Activated gamma-delta T cell (primary cell): ENCODE measurements at places on chromosomes 2 and 18.

- DNase-seq: no peak
These were observed 17.4 kb downstream of the KIF3C start for GRCh38 chr2:25964891-25965290.

- DNase-seq: no peak
These were observed 308.9 kb downstream of the PDE11A start for GRCh38 chr2:177763531-177764265.

DNA sequence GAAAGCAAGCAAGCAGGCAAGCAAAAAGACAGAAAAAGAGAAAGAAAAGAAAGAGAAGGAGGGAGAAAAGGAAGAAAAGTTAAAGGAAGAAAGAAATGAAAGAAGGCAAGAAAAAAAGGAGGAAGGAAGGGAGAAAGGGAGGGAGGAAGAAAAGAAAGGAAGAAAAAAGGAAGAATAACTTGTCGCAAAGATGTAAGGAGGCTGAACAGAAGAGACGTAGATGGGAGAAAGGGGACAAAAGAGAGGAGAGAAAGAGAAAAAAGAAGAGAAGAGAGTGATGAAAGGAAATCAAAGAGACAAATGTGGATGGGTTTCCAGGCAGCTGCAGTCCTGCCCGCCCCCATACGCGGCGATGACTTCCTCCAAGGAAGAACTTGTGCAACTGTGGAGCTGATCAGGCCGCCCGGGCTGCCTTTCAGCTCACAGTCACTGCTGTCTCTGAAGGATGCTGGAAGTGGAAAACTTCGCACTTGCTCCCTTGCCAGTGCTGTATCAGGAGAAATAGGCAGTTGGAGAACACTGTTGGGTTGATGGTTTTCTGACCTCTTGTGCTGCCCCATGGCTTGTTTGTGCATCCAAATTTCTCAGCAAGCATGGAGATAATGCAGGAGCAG, 52.9 kb downstream of the TRIB2 start:
- no peak for DNase-seq

DNA sequence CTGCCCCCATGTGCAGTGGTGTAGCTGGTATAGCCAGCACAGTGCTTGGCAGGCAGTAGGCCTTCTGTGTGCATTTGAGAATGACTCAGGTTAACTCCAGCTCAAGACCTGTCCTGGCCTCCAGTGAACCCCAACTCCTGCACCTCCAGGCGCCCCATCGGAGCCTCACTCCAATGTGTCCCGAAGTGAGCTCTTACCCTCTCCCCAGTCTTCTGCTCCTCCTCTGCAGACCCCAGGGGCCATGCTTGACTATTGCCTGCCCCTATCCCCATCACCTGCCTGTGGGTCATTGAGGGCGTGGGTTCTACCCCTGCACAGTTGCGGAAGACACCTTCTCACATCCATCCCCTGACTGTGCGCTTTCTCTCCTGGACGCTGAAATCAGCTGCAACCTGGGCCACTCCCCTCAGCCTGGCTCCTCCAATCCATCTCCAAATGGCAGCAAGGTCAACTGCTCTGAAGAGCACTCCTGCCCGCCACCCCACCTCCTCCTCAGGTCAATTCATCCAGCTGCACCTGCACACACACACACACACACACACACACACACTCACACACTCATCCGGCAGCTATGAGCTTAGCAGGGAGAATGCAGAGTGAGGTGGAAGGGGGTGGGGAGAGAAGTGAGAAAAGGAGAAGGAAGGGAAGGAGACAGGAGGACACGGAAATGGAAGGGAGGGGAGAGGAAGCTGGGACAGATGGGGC, 130.3 kb upstream of the GLI2 start:
- no peak for DNase-seq

- no peak for DNase-seq
These were observed 168.5 kb upstream of the NOSTRIN start for GRCh38 chr2:168633895-168634294.

DNA sequence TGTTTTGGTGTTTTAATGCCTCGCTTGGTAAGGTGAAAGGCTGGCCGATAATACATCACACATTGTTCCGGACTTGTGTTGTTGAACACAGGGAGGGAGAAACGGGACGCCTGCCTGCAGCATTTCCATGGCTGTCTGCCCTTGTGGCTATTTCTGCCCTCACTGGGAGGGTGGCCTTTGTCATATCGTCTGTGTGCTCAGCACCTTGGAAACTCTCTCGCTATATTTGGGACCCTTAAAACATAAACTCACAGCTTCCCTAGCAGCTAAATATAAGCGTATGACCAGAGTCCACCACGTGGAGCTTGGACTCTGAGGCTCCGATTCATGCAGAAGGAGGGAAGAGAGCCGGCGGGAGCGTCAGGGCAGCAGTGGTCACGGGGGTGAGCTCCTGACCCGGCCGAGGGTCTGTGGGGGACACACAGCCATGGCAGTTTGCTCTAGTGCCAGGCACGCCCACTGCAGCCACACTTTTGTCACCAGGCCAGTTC, 111.7 kb downstream of the SH3BP4 start:
- DNase-seq: no peak

DNA sequence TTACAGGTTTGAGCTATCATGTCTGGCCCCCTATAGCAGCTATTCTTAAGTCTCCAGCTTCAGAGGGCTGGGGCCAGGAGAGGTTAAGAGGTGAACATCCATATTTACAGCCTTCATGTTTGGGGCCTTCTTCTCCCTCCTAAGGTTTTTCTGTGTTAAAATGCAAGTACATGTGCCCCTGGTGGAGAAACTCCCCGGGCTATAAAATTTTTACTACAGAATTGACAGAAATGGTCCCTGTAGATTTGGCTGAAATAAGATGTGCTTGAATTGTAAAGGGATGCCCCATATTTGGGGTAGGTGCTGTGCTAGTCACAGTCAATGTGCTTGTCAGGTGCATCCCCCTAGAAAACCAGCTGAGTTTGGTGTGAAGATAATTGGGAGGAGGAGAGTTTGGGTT, 263.3 kb upstream of the CXCR4 start:
- no peak for DNase-seq

DNA sequence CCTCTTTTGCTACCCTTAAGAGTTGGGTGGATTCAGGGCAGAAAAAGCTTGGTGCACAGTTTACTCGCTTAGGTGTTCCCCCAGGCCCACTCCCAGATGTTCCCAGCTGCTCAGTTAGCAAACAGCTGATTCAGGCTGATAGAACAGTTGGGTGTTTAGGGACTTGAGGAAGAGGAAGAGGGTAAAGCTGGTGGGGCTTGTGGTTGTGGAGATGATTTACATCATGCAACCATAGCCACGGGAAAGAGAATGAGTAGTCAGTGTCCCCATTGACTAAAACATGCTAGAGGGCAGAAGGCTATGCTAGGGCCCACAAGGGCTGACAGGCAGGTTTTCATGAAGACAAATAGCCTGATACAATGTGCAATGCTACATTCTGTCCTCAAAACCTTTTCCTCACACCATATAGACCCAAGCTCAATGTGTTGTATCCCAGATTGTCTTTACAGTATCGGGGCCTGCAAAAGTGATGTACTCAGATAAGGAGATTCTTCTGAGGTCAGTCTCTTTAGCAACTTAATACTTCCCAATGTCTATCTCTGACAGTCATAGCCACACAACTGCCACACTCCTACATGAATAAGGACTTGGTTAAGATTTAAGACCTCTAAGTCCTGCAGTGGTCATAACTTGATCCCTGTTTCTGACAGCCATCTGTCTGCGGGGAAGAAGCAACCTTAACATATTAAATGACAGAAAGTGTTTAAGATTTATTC, 15.6 kb downstream of the COLEC12 start:
- DNase-seq: no peak

- DNase-seq: no peak
These were observed 257.2 kb upstream of the HDAC4 start for GRCh38 chr2:239657992-239658391.

GRCh38 chr2:128638341-128639119, 319.9 kb upstream of the HS6ST1 start:
- DNase-seq: no peak

DNA sequence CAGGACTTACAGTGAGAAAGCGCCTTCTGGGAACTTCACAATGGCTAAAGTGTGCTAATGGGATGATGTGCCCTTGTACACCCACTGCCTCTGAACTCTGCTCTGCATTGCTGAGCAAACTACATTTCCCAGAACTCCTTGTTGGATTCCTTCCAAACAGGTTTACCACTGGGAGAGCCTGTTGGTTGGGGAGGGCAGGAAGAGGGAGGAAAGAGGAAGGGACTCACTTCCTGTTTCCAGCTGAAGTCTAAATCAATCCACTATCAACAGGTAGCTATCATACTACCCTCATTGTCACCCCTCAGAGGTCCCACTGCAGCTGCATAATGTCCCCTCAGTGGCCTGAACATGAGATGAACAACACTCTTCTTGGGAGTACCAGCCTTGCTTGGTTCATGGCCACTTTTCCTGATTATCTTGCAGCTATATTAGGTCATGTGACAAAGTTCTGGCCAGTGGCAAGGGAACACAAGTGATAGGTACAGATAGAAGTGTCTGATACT, 109.7 kb downstream of the MSH2 start:
- DNase-seq: no peak

DNA sequence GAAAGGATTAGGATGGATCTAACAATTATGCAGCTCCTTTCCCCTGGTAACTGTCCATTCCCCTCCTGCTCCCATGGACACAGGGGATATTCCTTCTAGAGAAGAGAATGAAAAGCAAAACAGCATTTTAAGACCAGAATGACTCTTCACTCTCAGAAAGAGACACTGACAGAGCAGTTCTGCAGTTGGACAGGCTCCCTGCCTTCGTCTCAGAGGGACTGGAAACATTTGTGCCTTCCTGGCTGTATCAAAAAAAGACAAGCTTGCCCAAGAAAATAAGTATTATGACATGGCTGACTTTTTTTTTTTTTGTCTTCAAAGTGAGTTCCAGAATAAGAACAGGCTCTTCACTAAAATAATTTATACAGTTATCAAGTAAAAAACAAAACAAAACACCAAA, 9.5 kb downstream of the PID1 start:
- DNase-seq: no peak

GRCh38 chr2:96241900-96242611, 23.7 kb downstream of the TMEM127 start:
- no peak for DNase-seq

- no peak for DNase-seq
These were observed 125.3 kb downstream of the ARHGAP28 start for GRCh38 chr18:6854811-6855210.

DNA sequence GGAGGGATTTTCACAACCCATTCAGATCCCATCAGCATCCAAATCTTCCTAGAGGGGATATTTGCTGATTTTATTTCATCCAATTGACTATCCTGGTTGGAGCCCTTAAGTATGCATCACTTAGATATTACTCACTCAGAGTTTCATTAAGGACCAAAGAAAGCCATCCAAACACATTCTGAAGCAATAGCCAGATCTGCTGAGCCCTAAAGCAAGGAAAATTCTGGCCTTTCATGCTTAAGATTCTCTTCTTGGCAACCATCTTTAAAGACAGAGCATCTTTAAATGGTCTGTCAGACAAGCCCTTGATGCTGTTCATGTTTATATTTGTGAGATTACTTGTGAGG, 40.9 kb upstream of the C1D start:
- DNase-seq: no peak

- no peak for DNase-seq
These were observed 14.7 kb upstream of the CIDEA start for GRCh38 chr18:12239431-12239830.

GRCh38 chr2:239792405-239793084, 232.6 kb downstream of the NDUFA10 start:
- no peak for DNase-seq

DNA sequence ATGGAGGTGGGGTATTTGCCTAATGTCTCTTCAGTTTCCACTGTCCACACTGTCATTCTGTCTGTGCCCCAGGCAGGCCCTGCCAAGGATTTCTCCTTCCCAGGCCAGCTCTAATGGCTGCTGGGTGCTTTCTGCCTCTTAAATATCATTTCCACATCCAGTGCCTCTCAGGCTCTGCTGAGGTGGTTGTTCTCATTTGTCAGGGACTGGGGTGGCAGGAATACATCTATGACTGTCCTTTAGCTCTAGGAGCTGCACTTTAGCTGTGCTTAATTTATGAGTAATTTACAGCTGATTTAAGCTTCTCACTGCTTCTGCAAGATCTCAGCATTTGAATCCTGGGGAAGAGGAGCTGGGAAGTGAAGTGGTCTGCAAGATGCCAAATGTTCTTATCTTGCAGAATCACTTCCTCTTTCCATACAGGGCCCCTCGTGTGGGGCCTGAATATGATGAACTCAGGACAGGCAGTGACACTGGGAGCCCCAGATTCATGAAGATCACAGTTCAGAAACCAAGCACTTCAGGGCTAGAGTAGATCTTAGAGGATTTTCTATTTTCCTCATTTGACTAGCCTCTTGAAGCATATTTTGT, 150.2 kb downstream of the FSHR start:
- DNase-seq: no peak

GRCh38 chr2:182144776-182145165, 159.1 kb downstream of the PPP1R1C start:
- DNase-seq: no peak

DNA sequence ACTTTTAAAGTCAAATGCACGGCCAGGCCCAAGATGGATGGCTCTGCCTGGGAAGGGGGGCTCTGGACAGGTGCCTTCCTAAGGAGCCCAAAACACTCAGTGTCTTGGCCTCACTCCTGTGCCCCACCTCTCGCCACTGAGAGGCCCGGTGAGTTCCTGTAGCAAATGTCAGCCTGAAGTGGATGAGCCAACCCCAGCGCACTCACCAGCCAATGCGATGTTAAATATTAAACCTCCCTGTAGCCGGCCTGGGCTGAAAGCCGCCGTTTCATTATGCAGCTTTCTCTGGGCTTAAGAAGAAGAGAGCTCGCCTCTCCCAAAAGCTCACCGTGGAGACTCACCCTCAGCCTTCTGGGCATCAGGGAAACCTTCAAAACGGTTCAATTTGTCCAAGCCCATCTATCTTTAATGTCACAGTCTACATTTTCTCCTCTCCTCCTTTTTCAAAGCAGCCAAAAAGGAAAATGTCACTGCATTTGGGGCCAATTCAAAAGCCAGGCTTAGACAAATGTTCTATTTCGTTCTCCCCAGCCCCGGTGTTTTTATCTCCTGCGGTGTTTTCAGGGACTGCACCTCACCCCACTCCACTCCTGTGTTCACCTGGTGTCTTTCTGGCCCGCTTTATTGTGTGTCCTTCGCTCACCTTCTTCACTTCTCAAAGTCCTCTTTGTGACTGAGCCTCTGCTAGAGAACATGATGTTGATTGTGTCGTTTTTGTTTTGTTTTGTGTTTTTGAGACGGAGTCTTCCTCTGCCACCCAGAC, 124.0 kb downstream of the NRP2 start:
- DNase-seq: no peak

DNA sequence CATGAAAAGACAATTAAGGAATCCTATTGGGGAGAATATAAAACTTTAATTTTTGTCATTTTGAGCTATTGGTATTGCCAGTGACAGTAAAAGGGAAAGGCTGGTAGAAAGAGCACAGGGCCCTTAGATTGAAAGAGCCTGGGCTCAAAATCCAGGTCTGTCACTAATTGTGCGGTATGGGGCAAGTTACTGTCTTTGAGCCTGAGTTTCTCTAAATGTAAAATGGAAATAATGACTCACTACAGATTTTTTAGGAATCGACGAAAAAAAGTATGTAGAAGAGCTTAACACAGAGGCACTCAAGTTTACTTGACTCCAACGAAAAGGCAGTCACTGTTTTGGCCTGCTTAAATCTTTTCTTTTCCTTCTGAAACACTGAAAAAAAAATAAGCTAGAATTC, 7.0 kb downstream of the NDUFV2 start:
- DNase-seq: no peak
